ENCODE measurements at places on chromosomes 5 and 9. TPM values are rescaled to one million over a fixed set of nuclear protein-coding genes. Genes with fewer than 3 reads are reported as not detected.

The UNC5A gene
- total RNA-seq = 0.26 TPM

The SPATA31D4 gene
- not detected for total RNA-seq

The HK3 gene
- total RNA-seq = not detected

The OR1J2 gene
- total RNA-seq = not detected

The PSD2 gene
- under 0.01 TPM for total RNA-seq
